Activated CD4-positive, alpha-beta T cell treated with anti-CD3 and anti-CD28 coated beads, Interleukin-2, amount 10 ng/mL, durations not matched to agents 7 days and 5 days (primary cell): ENCODE measurements at places on chromosomes 6 and 20. TPM values are rescaled to one million over a fixed set of nuclear protein-coding genes. Genes with fewer than 3 reads are reported as not detected.

DNA sequence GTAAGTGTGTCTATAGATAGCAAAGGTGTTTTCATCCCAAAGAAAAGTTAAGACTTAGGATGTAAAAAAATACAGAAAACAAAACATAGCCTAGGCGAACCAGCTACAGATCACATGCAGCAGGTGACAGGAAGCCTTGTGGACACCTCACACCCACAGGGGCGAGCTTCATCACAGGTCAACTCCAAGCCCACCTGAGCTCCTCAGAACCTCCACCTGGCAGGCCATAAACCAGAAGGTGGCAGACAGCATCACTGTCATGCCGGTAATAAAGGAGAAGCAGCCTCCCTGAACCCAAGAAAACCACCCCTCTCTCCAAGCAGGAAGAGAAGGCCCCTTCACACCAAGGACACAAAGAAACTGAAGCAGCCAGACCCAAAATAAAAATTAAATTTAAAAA, 1.0 kb downstream of the RALGAPA2 start:
- peak; percentile 30 for DNase-seq

DNA sequence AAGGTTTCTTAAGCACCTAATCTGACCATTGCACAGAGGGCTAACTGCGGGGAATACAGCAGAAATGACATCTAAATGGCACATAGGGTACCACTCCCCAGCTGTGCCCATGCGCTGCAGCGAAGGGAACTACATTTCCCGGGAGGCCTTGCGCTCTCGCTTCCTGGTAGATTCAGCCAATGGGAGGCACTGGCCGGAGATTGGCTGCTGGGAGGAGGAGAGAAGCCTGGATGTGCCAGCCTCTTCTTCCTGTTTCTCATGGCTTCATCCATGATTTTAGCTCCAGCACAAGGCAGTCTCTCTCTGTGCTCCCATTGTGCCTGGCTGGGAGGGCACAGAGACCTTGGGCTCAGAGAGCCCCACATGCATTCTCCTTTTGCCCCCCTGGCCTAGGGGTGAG, 101.7 kb upstream of the FOXA2 start:
- DNase-seq = no peak

The SRSF12 gene
- total RNA-seq = not detected

DNA sequence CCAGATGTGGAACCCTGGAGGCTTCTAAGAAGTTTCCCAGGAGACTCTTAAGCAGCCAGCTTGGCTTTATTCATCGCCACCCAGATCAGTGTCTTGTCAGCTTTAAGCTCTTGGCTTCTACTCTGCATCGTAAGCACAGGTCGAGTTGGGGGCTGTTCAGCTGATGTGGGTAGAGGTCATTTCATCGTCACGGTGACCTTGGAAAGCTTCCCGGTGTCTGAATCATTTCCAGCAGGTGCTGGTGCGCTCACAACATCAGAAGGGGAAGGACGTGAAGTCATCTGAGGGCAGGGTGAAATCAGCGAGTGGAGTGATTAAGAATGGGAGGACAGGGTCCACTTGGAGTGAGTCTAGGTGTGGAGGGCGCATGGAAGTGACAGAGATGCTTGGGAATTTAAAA, 112.6 kb downstream of the SASH1 start:
- no peak for DNase-seq

DNA sequence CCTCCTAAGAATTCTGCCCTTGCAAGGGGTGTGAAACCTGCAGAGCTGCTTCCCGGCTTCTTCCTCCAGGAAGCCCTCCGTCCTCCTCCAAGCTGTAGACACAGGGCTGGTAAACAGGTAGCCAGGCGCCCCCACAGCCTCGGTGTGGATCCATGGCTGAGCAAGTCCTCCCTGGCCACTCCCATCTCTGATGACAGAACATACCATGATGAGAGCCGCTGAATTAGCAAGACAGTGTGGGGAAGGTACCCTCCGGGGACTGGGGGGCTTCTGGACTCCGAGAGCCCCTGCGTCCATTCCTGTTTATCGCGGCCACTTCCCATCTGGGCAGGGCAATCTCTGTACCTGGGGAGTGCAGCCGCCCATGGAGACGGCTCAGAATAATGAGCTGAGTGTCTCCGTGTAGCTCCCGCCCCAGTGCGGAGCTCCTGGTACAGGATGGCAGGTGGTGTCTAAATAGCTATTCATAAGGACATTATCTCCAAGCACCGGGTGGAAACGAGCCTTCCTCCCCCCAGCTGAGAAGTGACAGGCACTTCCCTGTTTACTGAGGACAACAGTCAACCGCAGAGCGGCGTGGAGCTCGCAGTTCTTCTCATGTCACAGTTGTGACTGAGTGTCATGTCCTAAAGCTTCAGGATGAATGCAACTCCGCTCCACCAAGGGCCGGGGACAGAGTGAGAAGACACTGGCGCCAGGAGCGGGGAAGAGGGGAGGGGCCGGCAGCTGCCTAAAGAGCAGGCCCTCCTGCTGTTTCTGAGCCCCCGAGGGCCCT, 22.7 kb upstream of the NTSR1 start:
- DNase-seq = peak; percentile 39

The C20orf202 gene
- not detected for total RNA-seq

- no peak for DNase-seq
These were observed 30.5 kb upstream of the SNRPB2 start for GRCh38 chr20:16699293-16699692.

DNA sequence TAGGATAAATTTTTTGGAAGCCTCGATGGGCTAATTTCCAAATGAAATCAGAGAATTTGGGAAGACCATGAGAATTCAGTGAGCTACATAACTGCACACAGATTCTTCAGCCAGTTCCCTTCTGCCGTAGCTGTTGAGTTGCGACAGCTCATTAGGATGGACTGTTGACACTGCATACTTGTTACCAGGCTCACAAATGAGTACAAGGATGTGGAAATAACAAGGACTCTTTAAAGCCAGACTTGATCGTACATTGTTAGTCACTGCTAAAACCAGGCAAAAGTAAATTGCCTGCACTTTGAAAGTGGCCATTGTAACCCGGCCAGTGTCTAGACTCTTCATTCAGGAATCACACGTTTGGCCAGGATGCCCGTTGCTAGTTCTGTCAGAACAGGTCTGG, 37.0 kb downstream of the NDUFAF5 start:
- DNase-seq = no peak

The TRIM10 gene
- total RNA-seq = not detected

The TNF gene
- 46.5 TPM for total RNA-seq

GRCh38 chr6:501891-502601, 110.5 kb downstream of the IRF4 start:
- peak; percentile 68 for DNase-seq

GRCh38 chr6:26086211-26086610, 1.0 kb upstream of the HFE start:
- DNase-seq = peak; percentile 80

DNA sequence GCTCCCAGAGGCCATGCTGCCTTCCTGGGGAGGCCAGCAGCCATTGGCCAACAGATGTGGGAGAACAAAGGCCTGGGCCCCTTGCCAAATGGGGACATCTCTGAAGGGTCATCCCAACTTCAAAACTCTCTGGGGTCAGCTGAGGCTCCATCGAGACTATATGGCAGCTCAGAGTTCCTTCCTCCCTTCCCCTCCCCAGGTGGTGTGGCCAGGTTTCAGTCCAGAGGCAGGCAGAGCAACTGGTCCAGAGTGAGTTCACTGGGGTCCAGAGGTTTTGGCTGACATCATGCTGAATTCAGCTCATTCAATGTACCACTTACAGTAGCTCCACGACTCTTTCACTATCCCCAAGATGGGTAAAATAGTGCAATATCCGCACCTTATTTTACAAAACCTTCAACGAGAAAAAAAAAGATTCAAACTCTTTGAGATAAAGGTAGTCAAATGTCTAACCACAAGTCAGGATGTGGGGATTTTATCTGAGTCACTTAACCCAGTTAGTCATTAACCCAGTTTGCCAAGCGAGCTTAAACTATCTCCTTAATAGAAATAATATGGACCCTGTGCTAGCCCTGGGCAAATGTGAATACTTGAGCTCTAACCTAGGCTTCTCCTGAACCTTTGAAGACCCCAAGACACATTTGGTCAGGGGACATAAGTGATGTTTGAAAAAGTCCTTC, 108.4 kb upstream of the PLEKHG1 start:
- peak; percentile 18 for DNase-seq

DNA sequence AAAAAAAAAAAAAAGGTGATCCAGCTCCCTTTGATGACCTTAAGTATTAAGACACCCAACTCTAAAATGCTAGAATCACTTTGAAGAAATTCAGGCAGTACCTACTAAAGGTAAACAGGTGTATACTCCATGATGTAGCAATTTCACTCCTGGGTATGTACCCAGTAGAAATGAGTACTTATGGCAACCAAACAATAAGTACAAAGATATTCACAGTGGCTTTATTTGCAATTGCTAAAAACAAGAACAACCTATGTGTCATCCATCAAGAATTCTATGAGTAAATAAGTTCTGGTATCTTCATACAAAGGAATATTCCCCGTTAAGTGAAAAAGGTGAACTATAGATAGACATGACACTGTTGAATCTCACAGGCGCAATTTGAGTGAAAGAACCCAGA, 29.4 kb downstream of the MDGA1 start:
- no peak for DNase-seq

- no peak for DNase-seq
These were observed 85.6 kb upstream of the KHDRBS2 start for GRCh38 chr6:62371453-62372210.

DNA sequence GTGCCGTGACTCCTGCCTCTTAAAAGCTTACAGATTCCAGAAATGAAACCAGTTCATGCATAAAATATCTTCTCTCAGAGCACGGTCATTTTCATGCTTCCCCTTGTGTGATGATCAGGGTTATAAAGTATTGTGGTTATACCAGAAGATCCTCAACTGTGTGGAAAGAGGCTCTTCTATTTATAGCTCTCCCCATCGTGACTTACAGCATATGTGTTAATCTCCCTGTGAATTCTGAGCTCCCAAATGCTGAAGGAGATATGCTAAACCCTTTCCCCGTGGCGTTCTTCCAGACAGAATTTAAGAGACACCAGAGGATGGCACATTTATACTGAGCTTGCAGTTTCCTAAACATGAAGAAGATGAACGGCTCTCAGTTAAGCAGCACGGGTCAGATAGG, 158.8 kb downstream of the CDH26 start:
- no peak for DNase-seq
